Naive thymus-derived CD8-positive, alpha-beta T cell (primary cell): ENCODE measurements at places on chromosomes 16 and 17. TPM values are rescaled to one million over a fixed set of nuclear protein-coding genes. Genes with fewer than 3 reads are reported as not detected.

Gene CDRT15
- 0.62 TPM for polyA plus RNA-seq

Gene TEKT5
- not detected for polyA plus RNA-seq

Gene TVP23A
- not detected for polyA plus RNA-seq

Gene EMP2
- not detected for polyA plus RNA-seq

Gene TAC4
- not detected for polyA plus RNA-seq

Gene PRSS21
- polyA plus RNA-seq: 14.7 TPM

Gene RNU2-1
- polyA plus RNA-seq: not detected

Gene KRT32
- not detected for polyA plus RNA-seq

Gene DNAI2
- 0.09 TPM for polyA plus RNA-seq

Gene IL34
- not detected for polyA plus RNA-seq

Gene ZNF598
- polyA plus RNA-seq: 3.6 TPM

Gene PHKB
- polyA plus RNA-seq: 25.4 TPM

Gene DYNLRB2
- 1.3 TPM for polyA plus RNA-seq

Gene SDR42E2
- 0.45 TPM for polyA plus RNA-seq

Gene COA3
- 106 TPM for polyA plus RNA-seq

Gene SLC16A6
- polyA plus RNA-seq: 2.6 TPM

Gene SYNRG
- 71.8 TPM for polyA plus RNA-seq

Gene NLRC3
- 31.9 TPM for polyA plus RNA-seq

Gene FBXL16
- 3.0 TPM for polyA plus RNA-seq

Gene KRTAP4-11
- polyA plus RNA-seq: not detected

Gene SHISA9
- polyA plus RNA-seq: not detected

Gene ENDOV
- 7.5 TPM for polyA plus RNA-seq

Gene PITPNM3
- polyA plus RNA-seq: not detected

Gene ST6GALNAC1
- polyA plus RNA-seq: 0.07 TPM

Gene GAS2L2
- not detected for polyA plus RNA-seq

Gene PIMREG
- 0.27 TPM for polyA plus RNA-seq
